Stimulated activated CD4-positive, alpha-beta T cell treated with anti-CD3 and anti-CD28 coated beads, Interleukin-1b, Interleukin-23, amount 100 ng/mL, for 1 hour (primary cell): ENCODE measurements at places on chromosomes 12 and 14.

GRCh38 chr12:7638064-7638759, 27.5 kb downstream of the APOBEC1 start:
- DNase-seq = no peak

DNA sequence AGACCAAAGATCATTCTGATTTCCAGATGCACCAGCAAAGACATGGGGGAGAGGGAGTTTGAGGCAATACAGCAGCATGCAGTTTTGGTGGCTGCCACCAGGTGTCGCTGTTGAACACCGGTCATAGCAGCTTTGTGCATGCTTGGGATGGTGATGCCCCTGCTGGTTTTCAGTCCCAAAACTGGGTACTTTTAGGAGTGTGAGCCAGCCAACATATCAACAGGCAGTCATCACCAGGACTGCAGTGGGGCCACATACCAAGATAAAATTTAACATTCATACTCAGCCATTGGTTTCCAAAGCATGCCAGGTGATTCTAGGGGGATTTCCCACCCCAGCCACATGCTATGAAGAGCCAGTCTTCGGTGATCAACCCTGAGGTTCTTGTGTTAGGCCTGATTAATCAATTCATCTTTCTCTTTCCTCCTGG, 64.2 kb downstream of the PHETA1 start:
- no peak for DNase-seq

GRCh38 chr14:75905147-75905904, 76.5 kb downstream of the TGFB3 start:
- DNase-seq = no peak

DNA sequence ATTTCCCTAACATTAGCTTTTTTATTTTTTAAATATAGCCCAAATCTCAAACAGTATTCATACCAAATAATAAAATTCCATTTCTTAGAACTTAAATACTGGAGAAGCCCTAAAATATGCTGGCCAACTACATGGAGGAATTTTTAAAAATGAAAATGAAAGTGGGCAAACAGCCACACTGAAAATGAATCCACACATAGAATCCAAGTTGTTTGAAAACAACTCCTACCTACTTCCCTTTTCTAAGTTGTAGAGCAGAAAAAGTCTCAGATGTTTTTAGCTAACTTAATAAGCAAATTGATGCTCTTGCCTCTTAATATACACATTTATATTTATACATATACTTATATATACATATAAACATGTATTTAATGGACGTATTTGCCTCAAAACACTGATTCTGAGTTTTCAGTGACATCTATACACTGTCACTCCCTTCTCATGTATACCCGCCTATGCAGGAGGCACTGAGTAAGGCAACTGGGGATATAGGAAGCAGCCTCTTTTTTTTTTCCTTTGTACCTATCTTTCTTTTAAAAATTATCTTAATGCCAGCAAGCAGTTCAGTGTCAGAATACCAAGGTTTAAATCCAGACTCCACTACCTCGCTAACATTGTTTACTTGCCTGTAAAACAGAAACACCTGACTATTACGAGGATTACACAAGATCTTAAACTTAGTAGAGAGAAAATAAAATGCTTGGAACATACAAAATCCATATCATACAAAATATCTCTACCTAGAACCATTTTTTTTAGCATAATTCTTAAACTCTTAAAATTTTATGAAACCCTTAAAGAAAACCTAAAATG, 13.3 kb downstream of the DICER1 start:
- DNase-seq = no peak

- DNase-seq = no peak
Measured at GRCh38 chr14:42353315-42353714, 746.6 kb downstream of the LRFN5 start.
